Naive thymus-derived CD8-positive, alpha-beta T cell (primary cell): ENCODE measurements at places on chromosomes 2 and 18.

- DNase-seq = no peak
Observed at GRCh38 chr2:106843001-106843909, 42.7 kb downstream of the ST6GAL2 start.

- DNase-seq = no peak
Observed at GRCh38 chr18:45993438-45993837, 26.3 kb upstream of the EPG5 start.

GRCh38 chr18:64083916-64084315, 65.0 kb downstream of the LINC00305 start:
- no peak for DNase-seq

DNA sequence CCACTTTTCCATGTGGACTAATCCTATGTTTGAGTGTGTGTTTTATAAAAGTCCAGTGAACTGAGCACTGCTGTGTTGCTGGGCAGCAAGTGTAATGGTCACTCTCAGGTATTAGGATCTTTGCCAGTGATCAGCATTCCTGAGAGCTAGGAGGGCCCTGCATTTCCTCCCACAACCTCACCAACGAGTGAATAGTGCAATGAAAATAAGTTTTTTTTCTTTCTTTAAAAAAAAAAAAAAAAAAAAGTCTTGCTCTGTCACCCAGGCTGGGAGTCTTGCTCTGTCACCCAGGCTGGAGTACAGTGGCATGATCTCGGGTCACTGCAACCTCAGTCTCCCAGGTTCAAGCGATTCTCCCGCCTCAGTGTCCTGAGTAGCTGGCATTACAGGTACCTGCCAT, 6.5 kb upstream of the OSBPL6 start:
- no peak for DNase-seq

GRCh38 chr2:234454433-234454832, 42.4 kb downstream of the ARL4C start:
- DNase-seq = peak; percentile 72

- DNase-seq = no peak
Observed at GRCh38 chr2:86201671-86202335, 2.5 kb downstream of the MRPL35 start.

GRCh38 chr2:165044505-165045303, 89.4 kb upstream of the SLC38A11 start:
- no peak for DNase-seq

- no peak for DNase-seq
Observed at GRCh38 chr2:212892193-212892592, 259.2 kb downstream of the IKZF2 start.

GRCh38 chr2:202193305-202193704, 45.1 kb downstream of the SUMO1 start:
- DNase-seq = no peak
